Stimulated activated CD4-positive, alpha-beta T cell treated with anti-CD3 and anti-CD28 coated beads, TNF-alpha, amount 100 ng/mL, for 48 hours (primary cell): ENCODE measurements at places on chromosomes 11 and 22.

GRCh38 chr22:31491218-31491962 is 1.7 kb upstream of the EIF4ENIF1 start:
- DNase-seq: no peak

DNA sequence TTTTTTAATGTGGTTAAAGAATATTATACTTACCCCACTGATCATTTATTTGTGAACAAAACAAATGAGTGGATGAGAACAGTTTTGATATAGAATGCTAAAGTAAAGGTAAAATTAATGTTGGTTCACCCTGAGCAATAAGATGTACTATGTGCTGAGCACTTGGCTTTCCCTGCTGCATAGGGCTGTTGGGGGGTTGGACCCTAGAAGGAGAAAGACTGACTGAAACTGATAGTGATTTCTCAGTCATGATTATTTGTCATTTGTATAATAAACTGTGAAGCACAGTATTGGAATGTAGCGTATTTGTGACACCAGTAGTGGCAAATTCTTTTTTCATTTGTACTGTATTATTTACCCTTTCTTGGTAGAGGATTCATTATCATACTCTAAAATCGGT is 63.3 kb downstream of the PRMT3 start:
- DNase-seq: no peak

GRCh38 chr11:70510106-70510505 is 111.8 kb downstream of the CTTN start:
- DNase-seq: no peak

GRCh38 chr11:210122-210802 is 2.8 kb downstream of the RIC8A start:
- no peak for DNase-seq

- no peak for DNase-seq
Observed at GRCh38 chr11:77039491-77040400, 5.5 kb downstream of the B3GNT6 start.

DNA sequence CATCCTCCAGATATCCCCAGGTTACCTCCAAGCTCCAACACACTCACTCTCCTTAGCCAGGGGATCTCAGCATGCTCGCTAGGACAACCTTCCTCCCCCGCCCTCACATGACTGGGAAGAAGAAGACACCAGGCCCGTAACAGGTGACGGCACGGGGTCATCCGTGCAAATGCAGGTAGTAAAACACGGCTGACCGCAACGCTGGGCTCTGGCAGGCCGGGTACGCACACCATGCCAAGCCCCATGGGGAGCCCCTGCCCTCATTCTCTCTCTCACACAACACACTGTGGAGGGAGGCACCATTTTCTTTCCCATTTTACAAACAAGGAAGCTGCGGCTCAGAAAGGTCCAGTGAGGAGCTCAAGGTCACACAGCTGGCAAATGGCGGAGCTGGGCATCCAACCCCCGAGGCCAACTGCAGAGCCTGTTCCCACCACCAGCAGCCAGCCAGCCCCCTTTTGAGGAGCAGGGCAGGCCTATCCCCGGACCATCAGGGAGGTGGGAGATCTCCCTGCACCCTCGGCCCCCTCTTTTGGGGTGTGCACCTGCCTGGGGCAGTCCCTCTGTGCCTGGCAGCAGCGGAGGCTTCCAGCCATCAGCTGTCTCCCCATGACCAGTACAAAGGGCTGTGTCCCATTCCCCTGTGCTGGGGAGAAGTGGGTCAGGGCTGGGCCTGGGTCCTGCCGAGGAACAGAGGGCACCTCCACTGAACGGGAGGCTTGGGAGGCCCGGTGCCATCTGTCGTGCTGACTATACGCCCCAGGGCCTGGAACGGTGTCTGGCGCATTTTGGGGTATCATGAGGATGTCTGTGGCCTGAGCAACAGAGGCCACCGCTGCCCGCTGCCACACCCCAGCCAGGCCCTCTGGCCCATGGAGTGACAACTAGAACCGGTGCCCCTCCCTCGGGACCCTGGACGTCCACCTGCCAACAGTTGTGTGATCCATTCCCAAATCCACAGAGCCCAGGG is 280.9 kb downstream of the CTTN start:
- no peak for DNase-seq

GRCh38 chr11:78664636-78665035 is 90.0 kb upstream of the NARS2 start:
- no peak for DNase-seq

GRCh38 chr22:41411021-41411851 is 29.5 kb downstream of the TEF start:
- DNase-seq: no peak

- no peak for DNase-seq
Observed at GRCh38 chr22:39122772-39123470, 25.9 kb downstream of the APOBEC3H start.

DNA sequence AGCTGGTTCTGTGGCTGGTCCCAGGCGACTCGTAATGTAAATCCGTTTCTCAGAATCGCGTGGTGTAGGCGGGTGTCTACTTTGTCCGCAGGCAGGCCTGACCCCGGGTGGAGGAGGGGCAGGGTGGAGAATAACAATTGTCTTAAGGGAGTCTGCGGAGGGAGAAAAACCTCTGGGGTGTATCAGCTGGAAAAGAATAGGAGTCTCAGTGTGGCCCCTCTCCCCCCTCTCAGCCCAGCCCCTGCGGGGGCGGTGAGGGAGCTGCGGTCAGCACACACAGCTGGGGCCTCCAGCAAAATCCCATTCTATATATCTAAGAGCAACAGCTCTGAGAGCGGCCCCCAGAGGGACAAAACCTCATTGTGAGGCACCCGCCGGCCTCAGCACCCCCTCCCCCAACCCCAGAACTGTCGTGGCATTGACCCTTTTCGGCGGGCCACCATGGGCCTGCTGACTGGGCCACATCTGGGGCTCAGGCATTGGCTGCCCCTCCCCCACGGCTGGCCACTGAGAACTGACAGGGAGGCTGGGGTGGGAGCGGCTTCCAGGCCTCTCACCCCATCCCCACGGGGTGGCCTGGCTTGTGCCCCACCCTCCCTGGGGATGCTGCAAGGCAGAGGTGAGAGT is 2.7 kb upstream of the MYRF start:
- DNase-seq: no peak

- no peak for DNase-seq
Observed at GRCh38 chr11:92941676-92942571, 27.5 kb upstream of the MTNR1B start.

DNA sequence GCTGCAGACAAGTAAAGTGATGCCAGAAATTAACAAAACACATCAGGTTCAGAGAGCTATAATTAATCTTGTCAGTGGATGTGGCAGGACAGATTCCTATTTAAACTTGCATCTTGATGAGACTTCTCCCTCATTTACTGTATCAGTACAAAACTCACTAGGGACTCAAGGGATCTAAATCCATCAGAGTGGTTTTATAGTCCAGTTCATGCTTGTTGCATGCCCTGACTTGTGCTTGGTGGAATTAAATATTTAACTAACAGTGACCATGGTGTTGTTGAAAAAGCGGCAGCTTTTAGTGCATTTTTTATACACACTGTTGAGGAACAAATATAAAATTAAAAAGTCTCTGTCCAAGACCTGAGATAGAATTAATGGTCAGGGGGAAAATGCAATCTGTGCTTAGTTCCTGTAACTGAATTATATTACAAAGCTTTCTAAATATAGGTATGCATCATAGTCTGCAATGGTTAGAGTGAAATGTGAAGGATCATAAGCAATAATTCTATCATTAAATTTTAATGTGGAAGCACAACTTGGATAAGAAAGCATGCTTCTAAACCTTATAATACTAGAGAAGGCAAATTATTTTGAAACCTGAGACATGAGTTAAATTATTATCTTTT is 1475.5 kb upstream of the TENM4 start:
- no peak for DNase-seq

- DNase-seq: no peak
Observed at GRCh38 chr11:121086866-121087265, 14.2 kb upstream of the TECTA start.

GRCh38 chr11:110524238-110524637 is 94.5 kb downstream of the FDX1 start:
- no peak for DNase-seq

DNA sequence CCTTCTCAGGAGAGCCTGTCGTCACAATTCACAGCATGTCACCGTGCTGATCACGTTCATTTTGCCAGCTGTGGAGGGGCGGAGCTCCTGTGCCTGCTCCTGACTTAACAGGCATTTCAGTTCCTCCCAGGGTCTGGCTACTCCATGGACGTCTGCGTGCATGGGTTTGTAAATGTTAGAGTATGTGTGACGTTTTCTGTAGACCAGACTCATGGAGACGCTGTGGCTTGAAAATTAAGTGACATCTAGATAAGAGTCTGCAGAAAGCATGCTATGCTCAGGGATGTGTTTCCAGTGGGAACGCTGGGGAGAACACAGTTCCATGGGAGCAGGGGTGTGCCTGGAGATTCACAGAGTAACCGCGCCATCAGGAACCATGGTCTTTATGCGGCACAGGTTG is 804.0 kb downstream of the TBC1D22A start:
- DNase-seq: no peak

GRCh38 chr22:48719978-48720661 is 1107.6 kb downstream of the BRD1 start:
- no peak for DNase-seq

DNA sequence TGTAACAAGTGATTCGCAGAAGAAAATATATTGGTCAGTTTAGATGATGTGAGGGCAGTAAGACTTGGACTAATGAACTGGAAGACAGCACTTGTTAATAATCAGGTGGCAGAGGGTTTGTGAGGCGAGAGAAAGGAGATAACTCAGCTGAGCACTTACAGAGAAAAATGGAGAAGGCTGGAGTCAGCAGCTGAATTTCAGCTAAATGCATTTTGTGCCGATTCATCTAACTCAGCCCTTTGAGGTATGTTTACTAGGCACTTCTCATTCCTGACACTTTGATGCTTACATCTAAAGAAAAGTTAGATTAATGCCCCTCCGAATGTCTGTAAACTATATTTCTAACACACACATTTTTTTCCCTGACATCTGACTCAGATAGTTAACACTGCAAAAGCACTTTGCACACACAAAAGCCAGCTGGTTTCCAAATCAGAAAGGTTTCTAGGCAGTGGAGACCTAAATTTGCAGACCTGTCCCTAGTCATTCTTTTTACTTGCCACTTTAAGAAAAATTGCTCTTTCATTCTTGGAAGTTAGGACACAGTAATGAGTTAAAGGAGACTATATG is 859.5 kb upstream of the CCDC90B start:
- no peak for DNase-seq

GRCh38 chr22:37427135-37427710 is at the start of gene ELFN2:
Gene ELFN2 (minus strand): TSS chr22:37427479. CDS start chr22:37375534, 51,945 bp downstream.
- no peak for DNase-seq

GRCh38 chr22:40889116-40889515 is 27.2 kb upstream of the DNAJB7 start:
- no peak for DNase-seq

DNA sequence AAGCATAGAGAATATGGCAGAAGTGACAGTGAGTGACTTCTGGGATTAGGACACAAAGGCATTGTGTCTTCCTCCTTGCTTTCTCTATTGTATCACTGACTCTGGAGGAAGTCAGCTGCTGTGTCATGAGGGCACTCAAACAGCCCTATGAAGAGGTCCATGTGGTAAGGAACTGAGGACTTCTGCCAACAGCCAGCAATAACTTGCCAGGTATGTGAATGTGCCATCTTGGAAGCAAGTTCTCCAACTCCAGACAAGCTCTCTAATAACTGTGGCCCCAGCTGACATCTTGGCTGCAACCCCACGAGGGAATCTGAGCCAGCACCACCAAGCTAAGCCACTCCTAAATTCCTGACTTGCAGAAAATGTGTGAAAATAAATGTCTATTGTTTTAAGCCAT is 83.6 kb upstream of the ZBED5 start:
- DNase-seq: no peak

DNA sequence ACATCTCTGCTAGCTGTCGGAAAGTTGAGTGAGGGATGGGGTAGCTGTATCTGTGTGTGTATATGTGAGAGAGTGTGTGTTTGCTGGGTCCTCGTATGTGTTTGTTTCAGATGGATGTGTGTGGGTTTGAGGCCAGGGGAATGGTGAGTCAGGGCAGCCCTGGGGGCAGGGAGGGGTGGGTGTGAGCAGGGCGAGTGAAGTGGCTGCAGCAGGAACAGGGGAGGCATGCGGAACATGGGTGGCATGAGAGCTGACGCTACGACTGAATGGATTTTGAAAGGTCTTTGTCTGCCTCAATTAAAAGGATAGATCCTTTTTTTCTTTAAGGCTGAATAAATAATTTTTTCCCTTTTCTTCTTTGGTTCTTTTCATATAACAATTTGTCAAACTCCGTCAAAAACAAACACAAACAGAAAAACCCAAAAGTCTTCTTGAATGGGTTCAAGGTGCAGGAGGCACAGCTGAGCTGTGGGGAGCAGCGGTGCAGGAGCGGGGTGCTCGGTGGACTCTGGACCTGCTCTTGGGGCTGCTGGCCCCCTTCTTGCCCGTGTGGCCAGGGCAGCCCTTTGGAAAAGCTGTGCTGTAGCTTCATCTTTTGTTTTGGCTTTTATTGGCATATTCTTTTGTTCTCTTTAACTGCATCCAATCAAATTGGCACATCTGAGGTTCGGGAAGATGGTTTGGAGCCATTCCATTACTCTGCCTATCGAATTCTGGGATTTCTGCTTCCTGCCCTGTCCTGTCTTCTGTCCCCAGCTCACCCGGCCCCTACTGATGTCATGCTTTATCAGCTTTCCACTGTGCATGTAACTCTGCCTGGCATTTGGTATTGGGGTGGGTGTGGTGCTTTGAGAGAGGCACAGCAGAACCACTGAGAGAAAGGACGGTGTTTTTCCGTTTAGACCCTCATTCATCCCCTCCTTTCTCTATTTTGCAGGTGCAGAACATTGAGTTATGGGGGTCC is 80.1 kb downstream of the ADAMTS15 start:
- no peak for DNase-seq

GRCh38 chr11:120881596-120881995 is 142.3 kb upstream of the TBCEL start:
- DNase-seq: no peak

- DNase-seq: no peak
Observed at GRCh38 chr11:133906746-133907145, 50.0 kb downstream of the IGSF9B start.

DNA sequence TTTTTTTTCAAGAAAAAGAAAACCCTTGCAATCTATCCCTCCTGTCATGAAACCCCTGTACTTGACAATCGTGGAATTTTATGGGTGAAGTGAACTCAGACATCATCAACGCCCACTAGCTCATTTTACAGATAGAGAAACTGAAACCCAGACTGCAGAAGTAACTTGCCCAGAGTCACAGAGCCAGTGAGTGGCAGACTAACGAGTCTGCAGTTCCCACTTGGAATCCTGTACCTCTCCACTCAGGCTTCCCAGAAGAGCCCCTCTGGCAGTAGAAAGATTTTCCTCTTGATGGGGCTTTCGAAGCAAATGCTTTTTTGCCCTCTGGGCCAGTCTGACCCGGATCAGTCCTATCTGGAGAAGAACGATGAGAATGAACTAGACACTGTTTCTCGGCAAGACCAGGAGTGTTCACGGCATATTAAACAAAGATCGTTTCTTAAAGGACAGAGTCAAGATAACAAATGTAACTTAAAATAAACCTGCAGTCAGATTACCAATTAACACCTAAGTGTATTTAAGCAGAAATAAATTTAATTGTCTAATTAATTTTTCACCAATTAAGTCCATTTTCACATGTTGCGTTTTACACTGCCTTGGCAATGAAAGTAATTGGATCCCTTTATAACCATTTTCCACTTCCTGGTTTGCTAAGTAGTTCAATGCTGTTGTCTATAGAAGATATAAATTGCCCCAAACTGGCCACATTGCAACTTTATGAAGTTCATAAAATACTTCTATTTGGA is 61.3 kb upstream of the CREB3L1 start:
- no peak for DNase-seq

- no peak for DNase-seq
Observed at GRCh38 chr11:122163053-122163819, 47.2 kb upstream of the BLID start.
